ENCODE measurements at places on chromosomes 13 and 19.

GRCh38 chr19:9178901-9179300, at the start of gene OR7D2:
OR7D2 (plus strand) TSS chr19:9178979; CDS start chr19:9185782, 6,803 bp downstream.
- DNase-seq = no peak

- peak; percentile 32 for DNase-seq
Measured at GRCh38 chr19:45179072-45179891, 698 bp downstream of the BLOC1S3 start.

DNA sequence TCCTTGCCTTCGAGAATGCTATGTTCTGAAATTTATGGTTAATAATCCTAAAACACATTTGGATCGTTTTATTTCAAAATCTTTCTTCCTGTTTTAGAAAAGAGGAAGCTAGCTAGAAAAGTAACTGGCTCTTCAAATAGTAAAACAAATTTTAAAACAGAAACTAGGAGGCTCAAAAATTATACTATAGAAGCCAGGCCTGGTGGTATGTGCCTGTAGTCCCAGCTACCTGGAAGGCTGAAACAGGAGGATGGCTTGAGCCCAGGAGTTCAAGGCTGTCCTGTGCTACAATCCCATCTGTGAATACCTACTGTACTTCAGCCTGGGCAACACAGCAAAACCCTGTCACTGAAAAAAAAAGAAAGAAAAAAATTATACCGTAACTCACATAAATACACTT, 57.9 kb downstream of the ELF1 start:
- DNase-seq = no peak

DNA sequence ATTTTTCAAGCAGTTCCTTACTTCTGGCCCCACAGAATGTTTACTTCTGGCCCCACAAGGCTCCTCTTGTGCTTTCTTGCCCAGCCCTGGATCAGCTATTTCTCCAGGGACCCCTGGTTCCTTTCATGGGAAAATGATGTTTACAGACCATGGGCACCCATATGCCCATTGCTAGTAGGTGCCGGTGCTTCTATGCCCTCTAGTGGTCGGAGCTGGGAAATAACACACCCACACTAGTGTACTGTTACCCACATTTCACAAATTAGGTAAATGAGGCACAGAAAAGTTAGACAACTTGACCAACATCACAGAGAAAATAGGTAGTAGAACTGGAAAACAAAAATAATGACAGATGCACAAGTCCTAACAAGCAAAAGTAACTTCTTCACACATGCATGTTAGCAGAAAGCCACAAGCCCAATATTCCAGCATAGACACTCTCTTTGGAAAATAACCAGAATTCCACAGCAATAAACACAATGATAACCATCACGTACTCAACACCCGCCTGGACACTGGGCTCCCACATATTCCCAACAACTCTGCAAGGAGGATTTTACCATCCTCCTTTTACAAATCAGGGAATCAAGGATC, 1.3 kb upstream of the CEACAM6 start:
- DNase-seq = peak; percentile 75

GRCh38 chr19:48244281-48244680, 11.4 kb downstream of the CARD8 start:
- DNase-seq = peak; percentile 37

GRCh38 chr19:44685877-44686276, 13.1 kb upstream of the CEACAM16 start:
- peak; percentile 35 for DNase-seq

- DNase-seq = no peak
Measured at GRCh38 chr19:8573316-8573715, 3.9 kb downstream of the MYO1F start.

GRCh38 chr13:46698910-46699460, 98.0 kb downstream of the ESD start:
- no peak for DNase-seq

DNA sequence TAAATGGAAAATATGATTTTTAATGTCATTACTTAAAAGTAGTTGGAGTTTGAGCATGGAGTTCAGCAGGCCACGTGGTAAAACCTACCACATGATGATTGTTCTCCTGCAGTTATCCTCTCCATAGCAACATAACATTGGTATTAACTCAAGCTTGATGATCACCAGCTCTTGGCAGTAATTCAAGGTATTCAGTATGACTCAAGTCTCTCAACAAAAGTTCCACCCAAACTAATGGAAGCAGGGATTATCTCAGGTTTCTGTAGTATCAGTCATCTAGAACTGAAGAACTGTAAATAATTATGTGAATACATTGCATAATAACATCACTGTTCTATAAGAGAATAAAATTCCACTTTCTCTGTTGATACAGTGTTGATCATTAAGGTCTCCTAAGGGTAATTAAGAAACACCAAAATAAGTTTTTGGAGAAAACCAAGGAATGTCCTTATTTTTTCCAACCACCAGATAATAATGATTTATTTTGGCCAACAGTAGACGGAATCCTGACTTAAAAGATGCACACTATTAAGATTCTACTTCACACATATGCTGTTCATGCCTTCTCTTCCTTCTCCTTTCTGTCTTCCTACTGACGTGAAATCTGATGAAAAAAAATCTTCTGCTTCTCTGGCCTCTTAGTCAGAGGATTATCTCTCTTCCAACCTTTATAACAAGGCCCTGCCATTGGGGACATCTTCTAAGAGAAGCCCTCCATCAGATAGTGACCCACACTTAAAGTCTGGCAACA, 1092.3 kb downstream of the EFNB2 start:
- DNase-seq = no peak

DNA sequence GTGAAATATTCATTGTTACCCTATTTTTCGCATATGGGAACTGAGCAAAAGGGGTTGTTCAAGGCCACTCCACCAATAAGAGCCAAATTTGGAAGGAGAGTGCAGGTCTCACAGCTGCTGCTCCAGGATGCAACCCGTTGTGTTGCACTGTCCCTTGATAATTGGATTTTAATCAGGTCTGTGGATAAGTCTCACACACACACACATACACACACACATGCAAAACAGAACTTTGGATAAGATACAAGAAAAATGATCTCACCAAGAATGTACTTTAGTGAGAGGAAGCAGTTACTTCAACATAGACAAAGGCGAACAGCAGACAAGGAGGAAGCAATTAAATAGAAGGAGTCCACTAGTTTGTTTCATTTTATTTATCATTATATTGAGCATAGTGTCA, 127.3 kb upstream of the EDNRB start:
- DNase-seq = no peak

DNA sequence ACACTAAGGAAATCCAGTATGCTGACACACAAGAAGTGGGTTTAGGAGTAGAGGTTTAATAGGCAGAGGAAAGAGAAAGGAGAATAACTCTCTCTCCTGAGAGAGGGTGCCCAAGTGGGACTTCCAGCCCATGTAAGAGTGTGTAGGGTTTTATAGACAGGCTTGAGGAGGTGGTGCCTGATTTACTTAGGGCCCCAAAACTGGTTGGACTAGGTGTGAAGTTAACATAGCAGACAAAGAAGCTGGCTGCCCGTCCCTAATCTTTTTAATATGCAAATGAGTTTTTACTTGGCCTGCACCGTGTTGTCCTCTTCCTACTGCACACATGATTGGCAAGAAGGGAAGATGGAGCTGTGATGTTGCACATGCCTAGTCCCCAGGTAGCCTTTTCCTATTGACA, 752.5 kb upstream of the SLITRK5 start:
- DNase-seq = no peak

DNA sequence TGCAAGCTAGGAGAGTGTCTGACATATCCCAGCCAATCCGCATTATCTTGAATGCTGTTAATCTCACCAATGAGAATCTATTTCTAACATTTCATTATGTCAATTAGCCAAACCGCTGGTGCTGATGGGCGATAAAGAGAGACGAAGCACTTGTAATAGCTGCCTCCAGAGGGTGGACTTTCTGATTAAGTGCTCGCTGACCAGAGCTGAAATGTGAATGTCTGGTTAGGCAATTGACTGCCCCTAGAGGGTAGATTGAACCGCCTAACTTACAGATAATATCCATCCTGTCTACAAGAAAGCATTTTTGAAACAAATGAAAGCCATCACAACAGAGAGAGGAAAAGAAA, 552 bp upstream of the GRWD1 start:
- peak; percentile 17 for DNase-seq

GRCh38 chr19:10334588-10335351, 1.4 kb upstream of the RAVER1 start:
- peak; percentile 28 for DNase-seq

DNA sequence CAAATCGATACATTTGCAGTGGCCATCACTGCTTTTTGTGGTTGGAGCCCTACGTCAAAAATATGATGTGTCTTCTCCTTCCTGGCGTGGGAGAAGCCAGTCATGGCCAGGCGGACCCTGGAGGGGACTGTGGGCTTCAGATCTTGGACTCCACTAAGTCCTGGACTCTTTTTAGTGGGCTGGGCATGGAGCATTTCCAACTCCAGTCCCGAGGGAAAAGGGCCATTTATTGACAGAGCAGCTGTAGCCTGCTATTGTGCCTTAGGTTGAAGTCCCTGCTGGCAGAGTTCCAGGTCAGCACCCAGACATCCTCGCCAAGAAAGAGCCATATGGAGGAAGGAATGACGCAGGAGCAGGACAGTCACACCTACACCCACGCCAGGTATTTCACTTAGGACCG, 179.2 kb upstream of the ZNF507 start:
- no peak for DNase-seq

GRCh38 chr13:19069684-19070397, 111.8 kb downstream of the TUBA3C start:
- no peak for DNase-seq

DNA sequence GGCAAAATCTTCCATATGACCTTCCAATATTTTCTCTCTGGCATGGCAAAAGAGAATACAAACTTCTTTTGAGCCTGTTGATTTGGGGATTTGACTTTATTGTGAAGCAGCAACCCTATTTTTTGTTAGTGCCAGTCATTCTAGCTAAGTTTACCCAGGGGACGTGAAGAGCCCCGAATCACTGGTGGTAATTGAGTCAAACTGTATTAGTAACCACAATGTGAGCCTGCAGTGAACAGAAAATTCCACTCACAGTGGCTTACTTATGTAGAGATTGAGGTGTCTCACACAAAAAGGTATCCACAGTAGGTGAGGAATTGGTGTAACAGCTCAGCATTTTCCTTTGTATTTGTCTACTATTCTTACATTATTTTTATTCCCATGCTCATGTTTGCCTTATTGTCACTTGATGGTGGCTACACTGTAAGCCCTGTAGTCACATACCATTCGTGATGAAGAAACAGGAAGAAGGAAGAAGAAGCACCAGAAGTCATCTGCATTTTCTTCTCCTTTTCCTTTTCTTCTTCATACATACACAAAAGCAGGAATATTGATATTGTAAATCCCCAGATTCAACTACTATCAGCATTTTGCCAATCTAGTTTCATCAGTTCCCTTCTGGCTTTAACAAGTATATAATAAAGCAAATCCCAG, 33.3 kb upstream of the MYCBP2 start:
- no peak for DNase-seq

DNA sequence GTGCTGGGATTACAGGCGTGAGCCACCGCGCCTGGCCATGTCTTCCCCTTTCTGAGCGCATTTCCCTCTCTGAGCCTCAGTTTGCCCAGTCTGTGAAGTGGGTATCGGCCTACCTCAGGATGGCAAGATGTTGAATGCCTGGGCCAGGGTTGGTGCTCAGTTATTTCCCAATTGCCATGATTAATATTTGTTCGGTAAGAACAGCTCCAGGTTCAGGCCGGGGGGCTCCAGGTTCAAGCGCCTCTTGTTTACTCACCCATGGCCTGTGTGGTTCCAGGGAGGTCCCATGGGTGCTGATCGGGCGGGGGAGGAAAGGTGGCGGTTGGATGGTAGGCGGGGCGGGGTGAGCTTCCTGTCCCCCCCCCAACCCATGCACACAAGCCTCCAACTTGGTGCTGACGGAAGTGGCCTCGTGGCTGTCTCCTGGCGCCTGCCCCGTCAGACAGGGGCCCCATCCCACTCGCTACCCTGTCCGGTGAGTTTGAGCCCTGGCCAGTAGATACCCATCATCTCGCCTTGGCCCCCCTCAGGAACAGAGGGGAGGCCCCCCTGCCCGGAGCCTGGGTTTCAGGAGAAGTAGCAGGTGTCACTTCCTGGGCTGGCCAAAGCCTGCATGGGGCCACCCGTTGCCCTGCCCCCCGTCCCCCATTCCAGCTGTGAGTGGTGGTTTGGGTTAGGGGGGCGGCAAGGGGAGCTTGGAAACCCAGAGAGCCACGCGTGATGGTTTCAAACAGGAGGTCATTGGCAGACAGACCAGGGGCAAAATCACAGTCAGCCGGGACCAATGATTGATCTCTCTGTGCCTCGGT, at the start of gene FCHO1:
Gene FCHO1, plus strand, starts transcription at position 375 of the 809 bp plus-strand sequence. CDS start 3,688 bp downstream, outside the sequence.
- peak; percentile 89 for DNase-seq

DNA sequence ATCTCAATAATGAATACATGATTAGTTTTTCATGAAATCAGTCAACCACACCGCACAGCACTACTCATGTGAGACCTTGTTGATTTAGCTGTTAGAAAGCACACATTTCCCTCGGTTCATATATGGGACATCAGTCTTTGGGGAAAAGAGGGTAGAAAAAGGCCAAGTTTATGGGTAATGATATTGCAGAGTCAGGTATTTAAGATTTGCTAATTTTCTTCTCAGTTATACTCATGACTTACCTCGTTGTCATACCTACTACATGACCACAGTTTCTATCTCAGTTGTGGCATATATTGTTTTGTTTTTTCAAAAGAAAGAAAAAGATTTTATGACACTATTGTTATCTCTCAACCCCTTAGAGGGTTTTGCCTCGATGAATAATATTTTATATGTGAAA, 165.6 kb downstream of the POU4F1 start:
- no peak for DNase-seq

GRCh38 chr13:32472194-32472621, 44.3 kb upstream of the N4BP2L1 start:
- no peak for DNase-seq

- no peak for DNase-seq
Measured at GRCh38 chr13:50797091-50797490, 46.4 kb downstream of the DLEU7 start.
